CD8-positive, alpha-beta memory T cell (primary cell): ENCODE measurements at places on chromosomes 3 and 15.

DNA sequence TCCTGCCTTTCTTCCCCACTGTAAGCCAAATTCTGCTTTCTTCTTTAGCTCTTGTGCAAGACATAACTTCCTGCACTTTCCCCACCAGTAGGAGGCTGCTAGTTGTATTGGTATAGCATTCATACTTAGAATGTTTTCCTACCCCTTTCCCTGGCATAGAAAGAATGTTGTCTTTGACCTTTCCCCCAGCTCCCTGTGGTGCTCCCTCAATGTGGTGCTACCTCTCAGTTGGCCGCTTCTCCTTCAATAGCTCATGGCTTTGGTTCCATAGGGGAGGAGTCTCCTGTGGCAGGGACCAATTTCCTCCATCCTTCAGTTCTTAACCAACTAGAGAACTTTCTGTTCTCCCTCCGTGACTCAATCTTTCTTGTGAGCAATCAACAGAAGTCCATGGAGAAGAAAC, 67.5 kb upstream of the AKAP13 start:
- no peak for DNase-seq

GRCh38 chr15:93091465-93091864, 2.5 kb upstream of the RGMA start:
- DNase-seq, result no peak

- no peak for DNase-seq
These were observed 26.6 kb downstream of the LRRC2 start for GRCh38 chr3:46539443-46540005.

GRCh38 chr3:152400887-152401286, 132.2 kb downstream of the MBNL1 start:
- DNase-seq, result no peak

- DNase-seq, result no peak
These were observed 889.8 kb upstream of the NR2F2 start for GRCh38 chr15:95440712-95441111.

DNA sequence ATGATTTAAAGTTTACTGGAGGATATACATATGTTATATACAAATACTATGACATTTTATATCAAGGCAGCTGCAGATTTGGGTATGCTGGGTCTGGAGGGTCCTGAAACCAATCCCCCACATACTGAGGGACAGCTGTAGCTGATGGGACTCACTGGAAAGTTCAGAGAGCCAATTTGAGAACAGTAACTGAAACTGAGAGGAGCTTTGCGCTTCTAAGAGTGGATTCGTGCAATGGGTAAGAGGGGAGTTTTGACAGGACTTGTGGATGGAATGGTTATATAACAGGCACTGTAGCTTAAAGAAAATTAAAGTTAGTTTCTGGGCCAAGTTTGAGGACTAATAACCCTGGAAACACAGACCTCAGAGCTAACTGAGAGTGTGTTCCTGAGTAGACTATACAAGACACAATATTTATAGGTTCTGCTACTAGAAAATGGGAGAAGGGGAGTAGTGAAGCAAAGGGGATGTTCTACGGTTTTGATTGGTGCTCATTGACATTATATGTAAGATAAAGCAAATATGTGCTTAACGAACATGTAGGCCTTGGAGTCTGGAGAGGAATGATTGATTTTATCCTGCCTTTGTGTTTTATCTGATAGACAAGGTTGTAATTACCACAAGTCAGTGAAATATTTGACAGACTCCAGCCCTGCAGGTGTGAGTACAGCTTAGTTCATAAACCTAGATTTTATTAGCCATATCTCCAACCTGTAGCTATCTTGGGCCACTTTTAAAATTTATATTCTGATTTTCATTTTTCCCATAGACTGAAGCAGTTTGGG, 4.8 kb upstream of the ZMAT3 start:
- no peak for DNase-seq

DNA sequence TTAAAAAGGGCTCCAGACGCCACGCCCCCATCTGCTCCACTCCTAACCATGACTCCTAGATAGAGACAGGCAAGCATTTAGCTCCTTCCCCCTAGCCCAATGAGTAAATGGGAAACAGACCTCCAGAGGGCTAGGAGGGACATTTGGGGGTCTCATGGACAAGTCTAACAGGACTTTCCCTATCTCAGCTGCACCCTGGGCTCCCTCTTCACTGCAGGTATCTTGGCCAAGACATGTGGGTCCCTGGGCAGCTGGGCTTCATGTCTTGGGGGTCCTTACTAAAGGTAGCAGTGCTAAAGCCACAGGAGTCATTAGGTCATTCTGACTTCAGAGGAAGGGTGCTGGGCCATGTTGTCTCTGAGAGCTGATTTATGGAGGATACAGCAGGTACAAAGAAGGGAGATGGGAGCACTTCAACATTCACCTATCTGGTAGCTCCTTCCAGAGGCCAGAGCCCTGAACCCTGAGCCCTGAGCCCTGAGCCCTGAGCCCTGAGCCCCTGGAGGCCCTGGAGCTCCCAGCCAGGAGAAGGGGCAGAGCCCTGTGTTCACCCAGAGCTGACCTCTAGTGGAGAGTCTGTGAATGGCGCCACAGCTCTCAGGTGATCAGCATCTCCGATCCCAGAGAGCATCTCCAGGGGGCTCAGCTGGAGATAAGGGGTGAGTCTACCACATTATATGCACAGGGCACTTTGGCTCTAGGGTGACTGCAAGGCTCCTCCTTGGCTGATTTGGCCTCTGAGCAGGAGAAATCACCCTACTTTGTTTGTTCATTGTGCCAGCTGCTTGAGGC, 40.1 kb upstream of the EPHB1 start:
- no peak for DNase-seq

DNA sequence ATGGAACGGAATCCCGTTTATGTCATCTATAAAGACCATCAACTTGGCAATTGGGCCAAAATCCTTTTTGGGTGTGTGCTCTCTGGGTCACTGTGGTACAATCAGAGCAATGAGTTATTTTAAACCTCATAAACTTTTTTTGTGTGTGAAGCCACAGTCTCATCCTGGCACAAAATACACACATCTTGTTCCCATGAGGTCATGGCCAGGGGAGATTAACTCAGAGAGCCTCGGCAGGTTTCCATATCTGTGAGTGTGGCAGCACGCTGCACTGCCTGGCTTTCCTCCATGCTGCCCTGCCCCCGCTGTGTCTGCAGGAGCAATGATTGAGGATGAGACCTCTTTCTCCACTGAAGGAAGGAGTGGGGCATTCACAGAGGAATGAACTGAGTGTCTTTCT, 54.0 kb upstream of the DLG1 start:
- DNase-seq, result no peak

DNA sequence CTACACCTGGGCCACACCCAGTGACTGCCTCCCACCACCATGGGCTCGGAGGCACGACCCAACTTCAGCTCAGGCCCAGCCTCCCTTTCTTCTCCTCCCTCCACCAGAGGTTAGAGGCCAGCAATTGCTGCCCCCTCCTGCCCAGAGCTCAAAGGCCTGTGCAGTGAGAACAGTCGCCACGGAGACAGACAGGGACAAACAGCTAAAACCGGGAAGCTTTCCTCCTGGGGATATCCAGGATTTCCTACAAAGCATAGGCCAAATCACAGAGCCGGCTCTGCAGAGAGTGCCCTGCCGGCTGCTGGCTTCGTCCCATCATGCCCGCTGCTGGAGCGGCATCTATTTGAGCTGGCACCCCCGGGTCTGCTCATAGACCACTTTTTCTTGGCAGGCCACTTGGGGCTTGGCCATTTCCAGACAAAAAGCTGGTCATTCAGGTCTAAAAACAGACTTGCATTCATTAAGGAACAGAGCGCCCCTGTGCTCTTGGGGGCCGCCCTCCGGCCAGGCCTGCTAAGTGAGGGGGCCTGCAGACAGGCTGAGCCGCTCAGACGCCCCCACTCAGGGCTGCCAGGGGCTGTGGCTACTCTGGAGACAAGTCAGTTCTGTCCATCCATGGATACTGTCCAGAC, 17.5 kb downstream of the GRAMD2A start:
- DNase-seq, result no peak

GRCh38 chr15:52109559-52110451, 2.8 kb downstream of the BCL2L10 start:
- no peak for DNase-seq

- no peak for DNase-seq
These were observed 1.2 kb downstream of the BRPF1 start for GRCh38 chr3:9732740-9733115.

GRCh38 chr3:103437883-103438282, 1003.1 kb downstream of the ZPLD1 start:
- no peak for DNase-seq
